Adrenal gland (tissue), 19 donors: ENCODE measurements at places on chromosomes 2 and 18. TPM values are rescaled to one million over a fixed set of nuclear protein-coding genes. Genes with fewer than 3 reads are reported as not detected.

UGT1A4 gene
- total RNA-seq = not detected

DNA sequence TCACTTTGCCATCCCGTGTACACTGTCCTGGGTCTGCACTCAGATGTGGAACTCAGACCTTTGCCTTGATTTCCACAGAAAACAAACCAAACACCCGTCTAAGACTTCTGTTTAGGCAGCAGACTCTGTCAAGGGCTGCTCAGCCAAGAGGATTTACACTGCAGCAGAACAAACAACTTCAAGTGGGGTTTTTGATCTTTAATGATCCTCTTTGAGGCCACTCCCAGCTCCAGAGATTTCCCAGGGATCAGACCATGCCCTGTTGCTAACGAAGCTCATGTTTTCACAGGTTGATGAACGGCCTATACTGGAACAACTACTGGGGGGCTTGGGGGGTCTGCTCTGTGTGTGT lies 52.5 kb upstream of the LGALSL start:
- H3K4me1 ChIP-seq = peaks cover 55% of the 10 kb centered on the region
- H3K27ac ChIP-seq = peak overlapping the region; percentile 41
- DNase-seq = no peak

- DNase-seq = no peak
- no peaks in the 10 kb centered on the region for H3K27me3 ChIP-seq
- H3K4me1 ChIP-seq = no peaks in the 10 kb centered on the region
- no peak overlapping the region for H3K27ac ChIP-seq
Observed at GRCh38 chr18:34061226-34061625, 163.5 kb downstream of the NOL4 start.

SELENOI gene
- 45.4 TPM for total RNA-seq

DNA sequence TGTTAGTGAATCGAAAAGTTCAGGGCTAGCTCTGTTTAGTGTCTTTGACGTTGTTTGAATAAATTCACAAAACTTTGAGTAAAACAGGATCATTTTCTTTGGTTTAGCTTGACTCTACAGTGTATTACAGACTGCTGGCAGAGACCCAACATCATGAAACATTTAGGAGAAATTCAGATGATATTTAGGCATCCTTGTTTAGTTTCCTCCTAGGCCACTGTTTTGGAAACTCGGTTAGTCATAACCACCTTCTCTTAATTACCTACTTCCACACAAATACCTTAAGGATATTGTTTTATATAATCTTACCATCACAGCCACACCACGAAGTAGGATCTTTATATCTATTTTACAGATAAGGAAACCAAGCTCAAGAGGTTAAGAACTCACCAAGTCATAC lies 7.8 kb downstream of the LIMS1 start:
- H3K27me3 ChIP-seq = no peaks in the 10 kb centered on the region
- no peak overlapping the region for H3K4me3 ChIP-seq
- no peak overlapping the region for H3K27ac ChIP-seq
- no peak for DNase-seq
- H3K4me1 ChIP-seq = peaks cover 17% of the 10 kb centered on the region

- DNase-seq = no peak
- no peak overlapping the region for H3K27ac ChIP-seq
- no peak overlapping the region for H3K4me3 ChIP-seq
- peaks cover 3% of the 10 kb centered on the region for H3K27me3 ChIP-seq
- no peaks in the 10 kb centered on the region for H3K4me1 ChIP-seq
Observed at GRCh38 chr2:108982259-108982679, 6.8 kb downstream of the EDAR start.

DNA sequence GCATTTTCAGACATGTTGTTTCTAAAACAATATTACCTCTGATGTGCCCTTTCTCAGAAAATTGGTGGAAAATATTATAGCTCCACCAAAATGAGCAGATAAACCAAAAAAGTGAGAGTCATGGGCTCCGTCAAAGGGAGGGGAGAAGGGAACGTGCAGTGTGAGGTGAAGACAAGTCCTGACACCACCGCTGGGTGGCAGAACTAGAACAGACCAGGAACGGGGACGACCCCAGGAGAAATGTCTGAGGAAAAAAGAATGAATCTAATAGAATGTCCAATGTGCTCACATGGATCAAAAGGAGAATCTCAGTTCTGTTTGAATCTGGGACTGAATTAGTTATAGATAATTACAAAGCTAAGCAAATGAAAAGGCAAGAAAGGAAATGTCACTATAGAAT lies 22.6 kb upstream of the BCL2 start:
- peak; percentile 34 for DNase-seq
- H3K27ac ChIP-seq = no peak overlapping the region
- H3K36me3 ChIP-seq = peaks cover 70% of the 10 kb centered on the region

SERPINB7 gene
- total RNA-seq = not detected

DNA sequence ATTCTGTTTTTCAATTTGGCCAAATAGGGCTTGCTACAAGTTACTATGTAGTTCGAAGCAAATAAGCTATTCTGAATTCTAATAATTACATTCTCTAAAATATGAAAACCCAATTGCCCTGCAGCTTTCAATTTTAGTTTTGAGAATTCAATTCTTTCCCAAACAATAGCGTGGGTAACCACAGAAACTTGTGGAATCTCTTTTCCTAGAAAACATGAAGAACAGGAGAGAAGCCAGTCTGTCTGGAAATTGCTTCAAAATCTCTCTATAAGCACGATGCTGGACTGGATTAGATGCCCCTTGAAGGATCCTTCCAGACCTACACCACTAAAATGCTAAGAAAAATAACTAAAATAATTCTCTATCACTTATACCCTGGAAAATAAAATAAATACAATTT lies 115.0 kb downstream of the THADA start:
- DNase-seq = no peak
- no peaks in the 10 kb centered on the region for H3K4me1 ChIP-seq
- no peaks in the 10 kb centered on the region for H3K27me3 ChIP-seq
- no peaks in the 10 kb centered on the region for H3K36me3 ChIP-seq

TMEM37 gene
- total RNA-seq = 19.9 TPM

ALPG gene
- total RNA-seq = not detected

- H3K36me3 ChIP-seq = no peaks in the 10 kb centered on the region
- no peak for DNase-seq
- H3K4me1 ChIP-seq = no peaks in the 10 kb centered on the region
- no peaks in the 10 kb centered on the region for H3K27me3 ChIP-seq
Observed at GRCh38 chr2:227826019-227826521, 12.4 kb downstream of the CCL20 start.

DNA sequence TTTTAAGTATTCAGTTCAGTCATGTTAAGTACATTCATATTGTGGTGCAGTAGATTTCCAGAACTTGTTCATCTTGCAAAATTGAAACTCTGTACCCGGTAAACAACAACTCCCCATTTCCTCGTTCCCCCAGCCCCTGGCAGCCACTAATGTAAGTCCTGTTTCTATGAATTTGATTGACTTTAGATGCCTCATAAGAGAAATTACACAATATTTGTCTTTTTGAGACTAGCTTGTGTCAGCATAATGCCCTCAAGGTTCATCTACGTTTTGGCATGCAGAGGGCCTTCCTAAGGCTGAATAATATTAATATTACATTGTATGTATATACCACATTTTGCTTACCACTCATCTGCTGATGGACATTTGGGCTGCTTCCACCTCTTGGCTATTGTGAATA lies 30.9 kb downstream of the METTL21A start:
- no peak for DNase-seq
- no peaks in the 10 kb centered on the region for H3K36me3 ChIP-seq
- H3K27me3 ChIP-seq = no peaks in the 10 kb centered on the region
- H3K4me1 ChIP-seq = no peaks in the 10 kb centered on the region
- no peak overlapping the region for H3K4me3 ChIP-seq
- no peak overlapping the region for H3K27ac ChIP-seq

- H3K27me3 ChIP-seq = no peaks in the 10 kb centered on the region
- no peak overlapping the region for H3K4me3 ChIP-seq
- DNase-seq = no peak
- no peaks in the 10 kb centered on the region for H3K4me1 ChIP-seq
- no peak overlapping the region for H3K27ac ChIP-seq
- H3K36me3 ChIP-seq = no peaks in the 10 kb centered on the region
Observed at GRCh38 chr2:36855429-36855828, 110.9 kb downstream of the STRN start.

SLC14A1 gene
- total RNA-seq = 3.2 TPM

- no peak overlapping the region for H3K4me3 ChIP-seq
- DNase-seq = no peak
- H3K27ac ChIP-seq = no peak overlapping the region
- no peaks in the 10 kb centered on the region for H3K4me1 ChIP-seq
Observed at GRCh38 chr2:241190291-241190981, 2.0 kb downstream of the ANO7 start.

GRCh38 chr2:142140434-142140845 lies 9.6 kb upstream of the LRP1B start:
- DNase-seq = no peak
- no peak overlapping the region for H3K27ac ChIP-seq
- no peak overlapping the region for H3K4me3 ChIP-seq
- no peaks in the 10 kb centered on the region for H3K4me1 ChIP-seq
- no peaks in the 10 kb centered on the region for H3K36me3 ChIP-seq

DSC3 gene
- total RNA-seq = 0.42 TPM

GRCh38 chr2:43637030-43637803 lies at the start of gene PLEKHH2:
Gene PLEKHH2 (plus strand): TSS chr2:43637260. CDS start chr2:43644674, 7,414 bp downstream.
- no peaks in the 10 kb centered on the region for H3K36me3 ChIP-seq
- H3K27me3 ChIP-seq = no peaks in the 10 kb centered on the region
- peak; percentile 91 for DNase-seq
- H3K4me3 ChIP-seq = peak within 1 kb of the TSS; percentile 12
- peaks cover 4% of the 10 kb centered on the region for H3K4me1 ChIP-seq

SUCLG1 gene
- 73.3 TPM for total RNA-seq

DNA sequence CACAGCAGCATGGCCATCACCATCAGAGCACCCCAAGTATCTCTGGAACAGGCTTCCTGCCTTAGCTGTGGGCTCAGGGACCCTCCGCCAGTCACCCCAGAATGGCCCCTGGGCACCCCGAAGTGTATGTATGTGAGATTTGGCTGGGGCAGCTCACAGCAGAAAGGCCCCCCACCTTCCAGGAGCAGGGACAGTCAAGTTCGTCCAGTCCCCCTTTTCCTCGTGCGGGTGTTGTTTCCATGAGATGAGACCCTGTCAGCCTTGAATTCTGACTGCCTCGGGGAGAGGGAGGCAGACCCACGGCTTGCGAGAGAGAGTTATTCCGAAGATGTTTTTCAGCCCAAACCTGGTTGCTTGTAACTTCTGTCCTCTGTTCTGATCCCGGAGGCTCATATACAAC lies 290.9 kb upstream of the HDAC4 start:
- no peak overlapping the region for H3K27ac ChIP-seq
- H3K4me3 ChIP-seq = no peak overlapping the region
- no peaks in the 10 kb centered on the region for H3K36me3 ChIP-seq
- no peak for DNase-seq
- H3K4me1 ChIP-seq = no peaks in the 10 kb centered on the region

NAT8 gene
- 0.96 TPM for total RNA-seq

- H3K36me3 ChIP-seq = no peaks in the 10 kb centered on the region
- DNase-seq = no peak
- H3K27ac ChIP-seq = no peak overlapping the region
- no peaks in the 10 kb centered on the region for H3K4me1 ChIP-seq
- H3K4me3 ChIP-seq = no peak overlapping the region
Observed at GRCh38 chr18:12113999-12114646, 20.5 kb downstream of the ANKRD62 start.

KIAA2012 gene
- total RNA-seq = not detected

GRCh38 chr2:144152817-144153271 lies 367.1 kb downstream of the ZEB2 start:
- peak overlapping the region; percentile 42 for H3K27ac ChIP-seq
- H3K36me3 ChIP-seq = no peaks in the 10 kb centered on the region
- no peaks in the 10 kb centered on the region for H3K27me3 ChIP-seq
- no peak for DNase-seq
- no peaks in the 10 kb centered on the region for H3K4me1 ChIP-seq

DNA sequence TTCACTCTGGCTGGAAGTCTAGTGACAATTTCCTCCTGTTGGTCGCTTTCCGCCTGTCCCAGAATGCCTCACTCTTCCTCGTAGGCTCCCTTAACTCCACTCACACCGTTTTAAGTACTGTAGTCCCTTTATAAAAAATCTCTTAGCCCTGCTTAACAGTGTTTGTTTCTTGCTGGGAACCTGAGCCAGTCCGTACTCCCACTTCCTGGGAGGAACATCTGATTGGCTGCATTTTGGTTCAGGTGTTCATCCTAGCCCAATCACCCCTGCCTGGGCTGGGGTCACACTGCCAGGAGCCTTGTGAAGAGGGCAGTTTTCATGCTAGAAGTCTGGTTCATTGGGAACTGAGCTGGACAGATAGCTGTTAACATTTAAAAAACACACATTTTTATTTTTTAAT lies 25.6 kb upstream of the TOGARAM2 start:
- H3K27ac ChIP-seq = no peak overlapping the region
- no peaks in the 10 kb centered on the region for H3K4me1 ChIP-seq
- no peaks in the 10 kb centered on the region for H3K36me3 ChIP-seq
- DNase-seq = no peak
- H3K4me3 ChIP-seq = no peak overlapping the region
- H3K27me3 ChIP-seq = no peaks in the 10 kb centered on the region

GRCh38 chr2:158512323-158512722 lies 55.6 kb downstream of the PKP4 start:
- H3K36me3 ChIP-seq = no peaks in the 10 kb centered on the region
- H3K4me3 ChIP-seq = no peak overlapping the region
- no peak for DNase-seq
- no peak overlapping the region for H3K27ac ChIP-seq
- no peaks in the 10 kb centered on the region for H3K4me1 ChIP-seq
- no peaks in the 10 kb centered on the region for H3K27me3 ChIP-seq

DNA sequence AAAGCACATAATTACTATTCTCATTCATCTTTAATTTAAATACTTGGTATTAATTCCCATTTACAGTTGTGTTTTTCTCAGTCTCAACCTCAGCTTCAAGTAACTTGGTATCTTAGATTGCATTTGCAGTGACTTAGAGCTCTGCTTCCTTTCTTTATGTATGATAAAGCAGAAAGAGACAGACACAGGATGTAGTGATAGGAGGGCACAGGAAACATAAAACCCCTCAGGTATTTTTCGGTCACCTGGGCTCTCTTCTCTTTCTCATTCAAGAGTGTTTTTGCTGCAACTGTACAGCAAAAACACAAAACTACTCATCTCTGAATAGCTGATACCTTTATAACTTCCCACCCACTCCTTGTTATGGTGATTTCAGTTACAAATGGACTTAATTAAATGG lies 83.1 kb downstream of the KCTD18 start:
- H3K27ac ChIP-seq = no peak overlapping the region
- no peaks in the 10 kb centered on the region for H3K27me3 ChIP-seq
- H3K36me3 ChIP-seq = no peaks in the 10 kb centered on the region
